ENCODE measurements at places on chromosomes 11 and 22.

GRCh38 chr11:12236744-12237101, 126.3 kb downstream of the MICAL2 start:
- H3K36me3 ChIP-seq, result no peaks in the 10 kb centered on the region
- H3K27me3 ChIP-seq, result no peaks in the 10 kb centered on the region
- no peak for DNase-seq
- H3K4me1 ChIP-seq, result peaks cover 35% of the 10 kb centered on the region

DNA sequence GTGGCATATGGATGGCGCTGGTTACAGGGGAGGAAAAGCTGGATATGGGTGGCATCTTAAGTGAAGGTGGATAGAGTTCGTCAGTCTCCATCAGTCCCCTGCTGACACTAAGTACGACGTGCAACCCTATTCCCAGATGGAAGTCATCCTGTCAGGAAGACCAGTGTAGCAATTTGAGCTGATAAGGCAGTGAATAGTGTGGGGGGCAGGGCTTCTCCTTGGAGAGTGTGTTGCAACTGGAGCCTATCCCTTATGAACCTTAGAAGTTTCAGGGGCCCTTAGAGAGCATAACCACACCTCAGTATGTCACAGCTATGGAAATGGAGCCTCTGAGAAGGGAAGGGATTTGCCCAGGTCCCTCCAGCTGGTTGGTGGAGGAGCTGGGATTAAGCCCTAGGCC, 36.1 kb upstream of the ANKK1 start:
- no peaks in the 10 kb centered on the region for H3K4me1 ChIP-seq
- H3K4me3 ChIP-seq, result no peak overlapping the region
- H3K27ac ChIP-seq, result no peak overlapping the region
- no peak for DNase-seq
- H3K27me3 ChIP-seq, result no peaks in the 10 kb centered on the region
- H3K36me3 ChIP-seq, result no peaks in the 10 kb centered on the region

DNA sequence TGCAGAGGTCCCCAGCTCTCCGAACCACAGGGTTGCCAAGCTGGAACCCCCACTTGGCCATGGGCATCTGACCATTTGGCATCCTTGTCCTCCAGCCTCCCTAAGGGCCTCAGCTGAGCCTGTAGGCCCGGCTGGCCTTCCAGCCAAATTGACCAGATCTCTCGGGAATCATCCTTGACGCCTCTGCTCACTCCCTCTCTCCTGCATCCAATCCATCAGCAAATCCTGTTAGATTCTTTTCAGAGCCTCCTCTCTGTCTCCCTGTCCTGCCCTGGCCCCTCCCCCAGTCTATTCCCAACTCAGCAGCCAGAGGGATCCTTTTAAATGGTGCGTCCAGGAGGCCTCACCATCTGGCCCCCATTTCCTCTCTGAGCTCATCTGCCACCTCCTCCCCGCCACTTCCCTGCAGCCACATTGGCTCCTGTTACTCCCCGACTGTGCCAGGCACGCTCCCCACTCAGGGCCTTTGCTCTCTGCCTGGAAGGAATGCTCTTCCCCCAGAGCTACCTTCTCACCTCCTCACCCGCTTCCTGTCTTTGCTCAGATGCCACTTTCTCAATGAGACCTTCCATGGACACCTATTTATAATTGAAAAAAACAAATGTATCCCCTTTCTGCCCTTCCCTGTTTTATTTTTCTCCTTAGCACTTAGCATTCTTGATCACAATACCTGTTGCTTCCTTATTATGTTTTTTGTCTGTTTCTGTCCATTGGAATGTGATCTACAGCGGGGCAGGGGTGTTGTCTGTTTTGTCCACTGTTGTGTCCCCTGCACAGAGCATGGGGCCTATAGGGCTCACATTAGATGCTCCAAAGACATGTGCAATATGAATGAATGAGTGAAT, 78.1 kb downstream of the NFAM1 start:
- no peaks in the 10 kb centered on the region for H3K36me3 ChIP-seq
- no peak overlapping the region for H3K4me3 ChIP-seq
- H3K27ac ChIP-seq, result no peak overlapping the region
- H3K27me3 ChIP-seq, result no peaks in the 10 kb centered on the region
- DNase-seq, result peak; percentile 24

- peak overlapping the region; percentile 91 for H3K27ac ChIP-seq
- no peak overlapping the region for H3K4me3 ChIP-seq
- H3K4me1 ChIP-seq, result peaks cover 31% of the 10 kb centered on the region
- H3K36me3 ChIP-seq, result no peaks in the 10 kb centered on the region
- no peaks in the 10 kb centered on the region for H3K27me3 ChIP-seq
Observed at GRCh38 chr22:27004434-27004833, 347.0 kb downstream of the MIAT start.

GRCh38 chr22:35219012-35219411, 38.3 kb upstream of the HMGXB4 start:
- no peaks in the 10 kb centered on the region for H3K27me3 ChIP-seq
- no peak overlapping the region for H3K27ac ChIP-seq
- DNase-seq, result no peak

DNA sequence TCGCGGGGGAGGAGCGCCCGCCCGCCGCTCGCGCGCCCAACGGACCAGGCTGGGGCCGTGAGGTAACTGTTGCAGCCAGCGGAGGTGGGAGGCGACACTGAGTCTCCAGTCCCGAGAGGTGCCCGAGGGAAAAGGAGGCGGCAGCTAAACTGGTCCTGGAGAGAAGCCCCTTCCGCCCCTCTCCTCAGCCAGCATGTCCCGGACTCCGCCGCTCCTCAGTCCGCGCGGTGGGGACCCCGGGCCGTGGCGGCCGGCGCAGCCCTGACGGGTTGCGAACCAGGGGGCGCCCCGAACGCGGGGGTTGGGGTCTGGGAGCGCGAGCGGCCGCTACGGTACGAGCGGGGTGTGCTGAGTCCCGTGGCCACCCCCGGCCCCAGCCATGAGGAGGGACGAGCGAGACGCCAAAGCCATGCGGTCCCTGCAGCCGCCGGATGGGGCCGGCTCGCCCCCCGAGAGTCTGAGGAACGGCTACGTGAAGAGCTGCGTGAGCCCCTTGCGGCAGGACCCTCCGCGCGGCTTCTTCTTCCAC, at the start of gene PDE3B:
PDE3B (plus strand) TSS at position 108 of the 529 bp plus-strand sequence; CDS start at position 380, 272 bp downstream.
- peak within 1 kb of the TSS; percentile 96 for H3K4me3 ChIP-seq
- peak within 1 kb of the TSS; percentile 83 for H3K27ac ChIP-seq

Data from SJCRH30 (cell line).